ENCODE measurements at places on chromosomes 12 and 14. TPM values are rescaled to one million over a fixed set of nuclear protein-coding genes. Genes with fewer than 3 reads are reported as not detected.
A peak's percentile ranks its signal among the peaks of the same experiment; 100 is the strongest.

GRCh38 chr12:30613119-30613830 lies 82.4 kb downstream of the IPO8 start:
- ATAC-seq: no peak

DNA sequence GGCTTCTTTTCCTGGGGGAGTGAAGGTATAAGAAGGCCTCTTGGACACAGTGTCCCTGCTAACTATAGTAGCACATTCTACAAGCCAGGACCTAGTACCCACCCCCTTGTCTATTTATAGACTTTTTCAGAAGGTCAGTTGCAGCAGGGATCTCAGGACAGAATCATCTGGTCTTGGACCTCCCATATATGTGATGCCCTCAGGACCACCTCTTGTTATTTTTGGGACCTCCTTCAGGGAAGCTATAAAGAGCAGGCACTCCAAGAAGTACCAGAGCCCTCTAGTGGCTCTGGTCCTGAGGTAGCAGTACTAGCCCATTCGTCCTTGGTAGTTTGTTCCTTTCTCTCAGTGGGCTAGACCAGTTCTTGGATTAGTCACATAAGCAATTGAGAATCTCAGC lies 4.3 kb downstream of the COQ10A start:
- no peak for ATAC-seq

Gene SALL2
- 43.6 TPM for total RNA-seq

GRCh38 chr12:107126796-107127481 lies 33.6 kb upstream of the CRY1 start:
- ATAC-seq: peak; percentile 20

Gene MYBPC1
- 3.8 TPM for total RNA-seq

GRCh38 chr12:48165089-48165981 lies 8.0 kb upstream of the ASB8 start:
- no peak for ATAC-seq

Gene ANKRD33
- total RNA-seq: 0.97 TPM

- ATAC-seq: no peak
Measured at GRCh38 chr14:84361476-84361875, 1168.5 kb upstream of the FLRT2 start.

DNA sequence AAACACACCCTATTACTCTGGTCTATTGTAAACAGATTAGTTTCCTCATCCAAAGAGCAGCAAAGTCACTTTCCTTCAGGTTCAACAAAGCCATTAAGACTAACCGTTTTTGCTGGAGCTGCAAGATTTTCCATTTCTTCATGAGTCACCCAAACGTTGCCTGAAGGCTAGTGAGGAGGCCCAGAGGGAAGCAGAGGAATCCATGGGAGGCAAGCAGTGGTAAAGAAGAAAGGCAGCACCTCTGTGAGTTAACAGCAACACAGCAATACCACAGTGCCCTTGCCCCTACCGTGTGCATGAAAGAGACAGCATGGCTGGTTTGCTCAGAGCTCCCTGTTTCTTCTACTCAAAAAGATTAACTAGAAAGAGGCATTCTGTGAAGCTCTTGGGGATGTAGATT lies 206.3 kb downstream of the ACSS3 start:
- no peak for ATAC-seq

GRCh38 chr12:130933269-130933995 lies 20.3 kb upstream of the ADGRD1 start:
- no peak for ATAC-seq

GRCh38 chr12:12282202-12282601 lies 15.4 kb upstream of the LRP6 start:
- no peak for ATAC-seq

GRCh38 chr12:116133636-116134214 lies 143.8 kb downstream of the MED13L start:
- ATAC-seq: no peak

GRCh38 chr12:129160282-129160681 lies 307.0 kb downstream of the GLT1D1 start:
- ATAC-seq: no peak

DNA sequence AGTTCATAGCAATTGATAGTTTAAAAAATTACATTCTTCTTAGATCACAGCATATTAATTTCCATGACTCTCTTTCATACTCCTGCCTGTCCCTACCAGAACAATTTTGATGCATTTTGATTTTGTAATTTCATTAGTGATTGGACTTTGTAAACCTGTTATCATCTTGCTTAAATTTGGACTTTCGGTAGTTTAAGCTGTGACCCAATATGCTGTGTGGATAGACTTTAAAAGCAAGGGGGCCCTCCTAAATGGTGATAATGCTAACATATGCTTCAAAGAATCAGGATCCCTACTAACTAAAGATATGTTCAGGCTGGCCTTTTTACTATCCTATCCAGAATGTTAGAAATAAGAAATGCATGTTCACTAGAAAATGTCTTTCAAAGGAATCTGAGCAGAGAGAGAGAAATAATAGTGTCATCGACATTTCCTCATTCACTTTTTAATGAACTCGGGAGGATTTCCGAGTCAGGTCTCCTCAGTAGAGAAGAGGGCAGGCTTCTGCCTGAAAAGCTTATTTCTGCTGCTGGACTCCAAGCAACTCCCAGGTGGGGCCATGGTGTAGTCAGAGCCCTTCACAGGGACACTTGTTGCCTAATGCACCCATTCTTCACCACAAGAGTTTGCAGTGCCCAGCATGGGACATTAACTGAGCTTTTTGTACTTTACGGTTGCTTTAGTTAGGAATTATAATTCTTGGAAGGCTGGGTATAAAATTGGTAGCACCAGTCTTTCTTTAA lies 16.7 kb downstream of the SLC38A4 start:
- ATAC-seq: no peak

Gene GLIPR1L2
- 2.0 TPM for total RNA-seq

Gene SERPINA9
- total RNA-seq: 0.50 TPM

Gene LBHD2
- total RNA-seq: not detected

GRCh38 chr12:25929142-25929541 lies 29.3 kb upstream of the RASSF8 start:
- no peak for ATAC-seq

DNA sequence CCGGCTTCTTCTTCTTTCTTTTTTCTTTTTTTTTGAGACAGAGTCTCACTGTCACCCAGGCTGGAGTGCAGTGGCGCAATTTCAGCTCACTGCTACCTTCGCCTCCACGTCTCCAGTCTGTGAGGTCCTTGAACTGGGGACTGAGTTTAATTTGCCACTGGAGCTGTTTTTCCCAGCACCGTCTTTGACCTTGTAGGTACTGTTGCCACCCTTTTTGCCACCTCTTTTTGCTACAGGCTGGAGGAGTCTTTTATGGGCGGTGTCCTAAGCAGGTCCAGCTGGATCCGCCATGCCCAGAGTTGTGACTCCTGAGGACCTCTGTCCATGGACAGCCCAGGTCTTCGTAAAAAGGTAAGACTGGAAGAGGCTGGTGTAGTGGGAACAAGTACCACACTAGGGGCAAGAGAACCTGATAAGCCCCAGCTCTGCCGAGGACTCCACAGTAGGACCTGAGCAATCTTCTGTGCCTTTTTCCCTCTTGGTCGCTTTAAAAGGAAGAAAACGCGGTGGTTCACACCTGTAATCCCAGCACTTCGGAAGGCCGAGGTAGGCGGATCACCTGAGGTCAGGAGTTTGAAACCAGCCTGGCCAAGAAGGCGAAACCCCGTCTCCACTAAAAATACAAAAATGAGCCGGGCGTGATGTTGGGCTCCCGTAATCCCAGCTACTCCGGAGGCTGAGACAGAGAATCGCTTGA lies 946 bp downstream of the RNU4-2 start:
- ATAC-seq: no peak

DNA sequence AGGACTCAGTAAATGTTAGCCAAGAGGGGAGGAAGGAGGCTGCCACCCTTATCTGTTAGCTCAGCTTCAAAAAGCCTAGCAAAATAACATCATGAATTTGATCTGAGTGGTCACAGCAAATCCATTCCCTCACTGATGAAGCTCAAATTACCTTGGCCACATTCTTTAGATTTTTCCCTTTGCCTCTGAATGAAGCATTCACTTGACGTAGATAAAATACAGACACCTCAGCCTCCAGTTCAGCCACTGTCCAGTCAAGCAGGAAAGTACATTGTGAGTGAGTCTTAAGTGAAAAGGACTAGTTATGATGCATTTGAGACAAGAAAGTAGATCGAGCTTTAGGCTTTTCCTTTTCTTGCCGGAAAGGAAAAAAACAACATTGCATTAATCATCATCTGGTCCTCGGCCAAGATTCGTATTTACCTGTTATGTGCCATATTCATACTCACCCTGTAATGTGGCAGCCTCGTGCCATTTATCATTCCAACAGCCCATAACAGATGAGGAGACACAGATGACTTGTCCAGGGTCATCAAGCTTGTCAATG lies 146.5 kb downstream of the ETV6 start:
- ATAC-seq: no peak

Gene HPD
- not detected for total RNA-seq

- ATAC-seq: no peak
Measured at GRCh38 chr12:3554371-3555115, 63.5 kb downstream of the PRMT8 start.

- no peak for ATAC-seq
Measured at GRCh38 chr12:95077341-95077740, 3.9 kb upstream of the NR2C1 start.

- ATAC-seq: no peak
Measured at GRCh38 chr12:130973109-130973508, 19.4 kb downstream of the ADGRD1 start.

DNA sequence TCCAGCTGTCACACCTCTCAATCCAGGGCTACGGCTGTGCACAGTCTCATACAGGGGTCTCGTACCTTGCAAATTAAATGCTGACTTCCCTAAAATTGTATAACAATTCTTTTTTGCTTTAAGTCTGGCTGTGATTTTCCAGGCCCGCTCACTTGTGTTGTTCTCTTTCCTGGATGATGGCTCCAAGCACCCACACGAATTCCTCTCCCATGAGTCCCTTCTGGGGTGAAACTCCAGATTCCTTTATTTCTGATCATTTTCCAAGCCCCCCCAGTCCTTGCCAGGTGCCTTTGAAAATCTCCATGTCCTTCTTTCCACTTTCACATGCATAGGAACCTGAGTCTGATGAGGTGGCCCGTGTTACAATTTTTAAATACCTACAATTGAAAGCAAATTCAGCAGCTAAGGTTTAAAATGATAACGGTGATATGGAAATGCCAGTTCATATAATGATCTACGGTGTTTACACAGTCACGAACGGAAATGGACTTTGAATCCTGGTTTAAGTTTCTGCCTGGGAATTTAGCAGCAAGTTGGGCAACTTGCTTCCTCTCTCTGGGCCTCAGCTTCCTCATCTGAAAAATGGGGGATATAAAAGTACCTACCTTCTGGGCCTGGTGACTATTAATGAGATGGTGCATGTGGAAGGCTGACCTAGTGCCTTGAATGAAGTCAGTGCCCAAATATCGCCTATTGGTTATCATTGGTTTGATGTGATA lies 85.5 kb downstream of the STAB2 start:
- no peak for ATAC-seq

GRCh38 chr14:24513009-24513408 lies 4.9 kb upstream of the CMA1 start:
- ATAC-seq: no peak

GRCh38 chr12:104555648-104556047 lies 98.9 kb downstream of the CHST11 start:
- ATAC-seq: peak; percentile 43

DNA sequence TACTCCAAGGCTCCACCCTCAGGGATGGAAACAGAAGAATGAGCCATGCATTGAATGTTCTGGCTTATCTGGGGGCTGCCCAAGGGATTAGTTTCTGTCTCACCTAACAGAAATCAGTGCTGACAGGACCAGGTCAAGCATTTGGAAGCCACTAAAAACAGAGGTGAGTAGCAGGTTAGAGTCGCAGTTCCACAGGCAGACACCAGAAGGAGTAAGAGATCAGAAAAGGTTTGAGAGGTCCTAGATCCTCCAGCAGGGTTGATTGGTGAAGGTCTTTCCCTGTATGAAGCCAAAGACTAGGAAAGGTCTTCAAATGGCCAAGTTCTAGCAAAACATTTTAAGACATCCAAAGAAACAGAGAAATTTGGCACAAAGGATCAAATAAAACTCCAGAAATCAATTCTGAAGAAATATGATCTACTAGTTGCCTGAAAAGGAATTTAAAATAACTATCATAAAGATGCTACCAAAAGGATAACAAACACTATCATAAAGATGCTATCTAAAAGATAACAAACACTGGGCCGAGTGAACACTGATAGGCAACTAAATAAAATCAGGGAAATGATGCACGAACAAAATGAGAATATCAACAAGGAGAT lies 19.5 kb upstream of the TTC9 start:
- no peak for ATAC-seq

Gene KERA
- total RNA-seq: 0.09 TPM

- ATAC-seq: no peak
Measured at GRCh38 chr14:95261616-95262510, 57.8 kb downstream of the CLMN start.

Gene HOXC12
- total RNA-seq: 4.3 TPM

DNA sequence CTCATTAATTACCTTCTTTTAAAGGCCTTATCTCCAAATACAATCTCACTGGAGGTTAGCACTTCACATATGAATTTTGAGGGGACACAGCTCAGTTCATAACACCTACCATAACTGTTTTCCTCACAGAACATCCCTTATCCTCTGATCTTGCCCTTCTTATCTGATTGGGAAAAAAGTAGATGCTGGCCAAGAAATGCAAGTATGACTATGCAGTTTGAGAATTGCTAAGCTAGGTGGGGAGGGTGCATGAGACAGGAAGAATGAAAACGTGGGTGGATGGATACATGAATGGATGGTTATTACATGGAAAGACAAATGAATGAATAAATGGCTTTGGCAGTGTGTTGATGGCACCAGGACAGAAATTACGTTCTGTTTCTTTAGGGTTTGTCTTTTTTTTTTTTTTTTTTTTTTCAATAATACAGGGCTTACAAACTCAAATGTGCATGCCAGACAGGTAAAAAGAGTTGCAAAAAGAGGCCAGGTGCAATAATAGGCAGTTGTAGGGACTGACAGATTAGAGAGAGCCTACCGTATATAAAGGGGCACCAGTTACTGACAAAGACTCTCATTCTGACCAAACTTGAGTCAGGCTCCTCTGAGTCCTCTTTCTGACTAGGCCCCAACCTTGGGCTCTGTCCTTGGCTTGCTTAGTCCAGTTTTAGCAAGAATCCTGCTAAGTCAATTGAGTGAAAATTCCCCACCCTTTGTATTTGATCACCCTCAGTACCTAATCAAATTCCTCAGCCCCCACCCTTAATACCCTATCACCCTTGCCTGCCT lies 304.9 kb downstream of the ZFP36L1 start:
- ATAC-seq: peak; percentile 85

Gene TAS2R9
- total RNA-seq: 0.33 TPM

DNA sequence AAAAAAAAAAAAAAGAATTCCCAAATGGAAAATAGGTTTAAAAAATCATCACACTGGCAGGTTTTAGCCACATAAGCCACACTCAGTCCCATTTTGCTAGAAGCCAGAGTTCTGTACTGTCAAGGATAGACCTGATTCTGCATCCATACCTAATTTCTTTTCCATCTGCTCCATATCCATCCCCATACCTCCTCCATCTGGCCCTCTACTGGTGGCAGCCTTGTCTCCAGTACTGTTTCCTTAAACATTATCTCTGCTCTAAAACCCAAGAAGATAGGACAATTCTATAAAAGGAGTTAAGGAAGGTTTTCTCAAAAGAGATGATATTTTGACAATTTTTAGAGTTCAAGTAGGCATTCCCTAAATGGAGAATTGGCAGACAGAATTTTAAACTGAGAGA lies 26.0 kb upstream of the RXYLT1 start:
- ATAC-seq: no peak

Gene ADSS1
- 2.9 TPM for total RNA-seq

Measured in motor neuron (in vitro differentiated cells).